ENCODE measurements at places on chromosomes 5 and 9. TPM values are rescaled to one million over a fixed set of nuclear protein-coding genes. Genes with fewer than 3 reads are reported as not detected.

IL33 gene
- total RNA-seq = not detected

SLC1A1 gene
- total RNA-seq = 0.10 TPM

NEUROG1 gene
- 222 TPM for total RNA-seq

GFRA3 gene
- 1.1 TPM for total RNA-seq

PCDHB15 gene
- total RNA-seq = 29.5 TPM

SLC24A2 gene
- total RNA-seq = 5.1 TPM

TMEM171 gene
- total RNA-seq = 1.1 TPM

PGGT1B gene
- 22.4 TPM for total RNA-seq

PRR16 gene
- 0.25 TPM for total RNA-seq

SPINK4 gene
- total RNA-seq = not detected

SHB gene
- 31.7 TPM for total RNA-seq

SPINK1 gene
- not detected for total RNA-seq

GRCh38 chr9:130867556-130867955, 29.1 kb downstream of the QRFP start:
- DNase-seq = no peak

GRCh38 chr9:134631881-134632280, 9.7 kb upstream of the COL5A1 start:
- no peak for DNase-seq

GRCh38 chr9:86948074-86948929, 996 bp upstream of the GAS1 start:
- peak; percentile 88 for DNase-seq

GRCh38 chr9:23672151-23672550, 153.9 kb downstream of the ELAVL2 start:
- DNase-seq = no peak

- no peak for DNase-seq
These were observed 220.1 kb upstream of the MSX2 start for GRCh38 chr5:174504266-174504726.

GRCh38 chr5:219991-220390, 1.9 kb downstream of the SDHA start:
- no peak for DNase-seq

- no peak for DNase-seq
These were observed 25.2 kb downstream of the RALGPS1 start for GRCh38 chr9:126939821-126940221.

- no peak for DNase-seq
These were observed 5.6 kb downstream of the EXD3 start for GRCh38 chr9:137417161-137418021.

DNA sequence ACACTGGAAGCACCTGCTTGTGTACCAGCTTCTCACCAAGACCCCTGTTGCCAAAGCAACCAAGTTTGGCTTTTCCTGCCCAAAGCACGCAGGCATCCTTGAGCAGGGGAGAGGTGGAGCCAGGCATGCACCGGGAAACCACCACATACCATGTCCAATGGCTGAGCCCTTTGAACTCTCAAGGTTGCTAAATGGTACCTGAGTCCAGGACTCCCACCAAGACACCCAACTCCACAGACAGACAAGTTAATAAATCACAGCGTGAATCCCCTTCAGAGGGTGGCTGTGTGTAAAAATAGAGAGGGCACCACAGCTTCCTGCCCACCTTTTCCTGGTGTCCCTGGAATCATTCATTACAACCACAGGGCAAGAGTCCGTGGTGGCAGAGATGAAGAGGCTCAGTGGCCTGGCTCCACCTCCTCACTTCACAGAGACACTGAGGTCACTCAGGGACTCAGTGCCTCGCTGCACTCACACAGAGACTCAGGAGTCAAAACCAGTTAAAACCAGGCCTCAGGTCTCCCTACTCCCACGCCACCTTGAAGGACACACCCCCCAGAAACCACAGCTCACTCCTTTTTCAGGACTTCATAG, 143.7 kb downstream of the C5orf15 start:
- DNase-seq = no peak

- DNase-seq = no peak
These were observed 19.2 kb downstream of the MARCHF3 start for GRCh38 chr5:127011153-127011552.

- peak; percentile 47 for DNase-seq
These were observed 12.7 kb downstream of the VAV2 start for GRCh38 chr9:133979273-133979920.

GRCh38 chr5:24067208-24067607, 559.8 kb downstream of the PRDM9 start:
- no peak for DNase-seq

DNA sequence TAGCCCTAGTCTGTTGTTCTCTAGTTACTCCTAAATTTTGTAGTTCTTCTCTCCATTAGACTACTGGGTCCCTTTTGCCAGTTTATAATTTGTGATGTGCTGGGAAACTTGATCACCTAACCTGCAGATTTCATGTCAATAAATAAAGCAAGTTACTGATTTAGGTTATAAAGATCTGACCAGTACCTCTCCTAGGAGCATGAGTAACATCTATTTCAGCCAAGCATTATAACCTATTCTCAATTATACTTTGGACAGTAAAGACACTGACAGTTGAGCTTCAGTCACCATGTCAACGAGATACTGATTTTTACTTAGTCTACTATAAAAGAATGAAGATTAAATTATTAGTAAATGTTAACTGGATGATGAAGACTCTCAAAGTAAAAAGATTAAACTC, 36.7 kb downstream of the CSNK1A1 start:
- no peak for DNase-seq

DNA sequence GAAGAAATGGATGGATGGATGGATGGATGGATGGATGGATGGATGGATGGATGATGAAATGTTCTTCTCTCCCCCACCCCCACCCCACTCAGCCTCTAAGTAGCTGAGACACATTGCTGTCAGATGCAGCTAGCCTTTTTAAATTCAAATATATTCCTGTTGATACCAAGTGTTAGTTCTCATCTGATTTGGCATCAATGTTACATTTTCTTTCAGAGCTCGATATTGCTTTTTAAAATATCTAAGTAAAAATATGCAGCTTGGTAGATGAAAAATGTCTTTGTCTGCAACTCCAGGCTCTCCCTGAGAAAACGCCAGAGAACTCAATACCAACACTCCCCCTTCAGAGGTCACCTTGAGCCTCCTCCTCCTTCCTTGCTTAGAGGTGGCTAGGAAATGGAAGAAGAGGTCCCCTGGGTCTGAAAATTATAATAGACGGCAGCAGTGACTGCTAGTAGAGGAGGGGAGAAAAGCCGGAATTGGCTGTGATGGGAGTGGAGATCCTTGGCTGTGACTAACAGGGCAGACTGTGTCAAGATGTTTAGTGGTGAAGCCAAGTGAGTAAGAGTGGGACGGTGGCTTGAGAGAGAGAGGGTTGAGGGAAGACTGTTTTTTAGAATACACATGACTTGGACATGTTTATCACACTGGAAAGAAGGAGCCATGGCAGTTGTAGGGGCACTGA, 156.0 kb downstream of the ZNF462 start:
- DNase-seq = no peak

GRCh38 chr9:127114606-127115005, 7.8 kb downstream of the ANGPTL2 start:
- no peak for DNase-seq

DNA sequence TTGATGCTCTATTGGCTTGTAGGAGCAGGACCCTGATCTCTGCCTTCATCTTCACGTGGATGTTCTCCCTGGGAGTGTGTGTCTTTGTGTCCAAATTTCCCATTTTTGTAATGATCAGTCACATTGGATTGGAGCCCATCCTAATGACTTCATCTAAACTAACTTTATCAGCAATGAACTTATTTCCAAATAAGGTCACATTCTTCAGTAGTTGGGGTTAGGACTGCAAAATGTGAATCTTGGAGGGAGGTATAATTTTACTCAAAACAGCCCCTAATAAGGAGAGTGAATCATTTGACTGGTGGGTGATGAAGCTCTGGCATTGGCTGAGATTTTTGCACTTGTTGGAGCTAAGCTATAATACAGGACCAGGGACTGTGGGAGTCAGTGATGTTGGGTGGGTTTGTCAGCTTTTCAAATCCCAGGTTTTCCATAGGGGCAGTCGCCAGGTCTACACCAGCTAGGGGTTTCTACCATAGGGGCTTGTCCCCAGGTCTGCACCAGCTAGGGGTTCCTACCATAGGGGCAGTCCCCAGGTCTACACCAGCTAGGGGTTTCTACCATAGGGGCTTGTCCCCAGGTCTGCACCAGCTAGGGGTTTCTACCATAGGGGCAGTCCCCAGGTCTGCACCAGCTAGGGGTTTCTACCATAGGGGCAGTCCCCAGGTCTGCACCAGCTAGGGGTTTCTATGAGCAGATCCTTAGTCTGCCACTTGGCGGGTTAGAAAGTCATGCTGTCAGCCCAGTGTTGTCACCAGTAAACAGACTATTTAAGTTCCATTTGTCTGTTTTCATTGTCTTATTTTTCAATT, 382.6 kb upstream of the DAP start:
- DNase-seq = no peak

GRCh38 chr5:98975223-98975622, 46.4 kb upstream of the CHD1 start:
- no peak for DNase-seq

DNA sequence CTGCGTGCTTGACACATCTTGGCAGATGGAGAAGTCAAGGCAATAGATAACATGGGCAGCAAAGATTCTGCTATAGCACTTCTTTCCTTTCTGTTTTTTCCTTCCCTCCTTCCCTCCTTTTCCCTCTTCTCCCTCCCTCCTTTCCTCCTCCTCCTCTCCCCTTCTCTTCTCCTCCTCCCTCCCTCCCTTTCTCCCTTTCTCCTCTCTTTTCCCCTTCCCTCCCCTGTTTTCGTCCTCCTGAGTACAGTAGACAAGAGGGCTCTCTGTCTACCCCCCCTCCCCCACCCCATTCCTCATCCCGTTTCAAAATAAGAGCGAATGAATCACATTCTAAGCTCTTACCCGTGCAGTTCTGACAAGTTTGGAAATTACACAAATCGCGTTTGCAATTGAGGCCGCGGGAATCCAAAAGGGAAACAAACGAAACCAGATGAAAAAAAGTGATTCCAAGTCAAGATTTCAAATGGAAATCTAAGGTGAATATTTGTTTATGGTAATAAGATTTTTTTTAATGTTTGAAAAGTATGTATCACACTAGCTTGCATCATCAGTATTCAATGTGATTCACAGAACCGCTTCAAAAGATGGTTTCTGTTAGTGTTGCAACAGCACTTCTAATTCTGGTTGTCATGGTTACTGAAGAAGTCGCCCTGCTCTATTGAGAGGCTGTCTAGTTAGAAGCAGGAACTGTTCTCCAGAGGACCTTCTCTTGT, 1.3 kb downstream of the NIM1K start:
- DNase-seq = no peak

DNA sequence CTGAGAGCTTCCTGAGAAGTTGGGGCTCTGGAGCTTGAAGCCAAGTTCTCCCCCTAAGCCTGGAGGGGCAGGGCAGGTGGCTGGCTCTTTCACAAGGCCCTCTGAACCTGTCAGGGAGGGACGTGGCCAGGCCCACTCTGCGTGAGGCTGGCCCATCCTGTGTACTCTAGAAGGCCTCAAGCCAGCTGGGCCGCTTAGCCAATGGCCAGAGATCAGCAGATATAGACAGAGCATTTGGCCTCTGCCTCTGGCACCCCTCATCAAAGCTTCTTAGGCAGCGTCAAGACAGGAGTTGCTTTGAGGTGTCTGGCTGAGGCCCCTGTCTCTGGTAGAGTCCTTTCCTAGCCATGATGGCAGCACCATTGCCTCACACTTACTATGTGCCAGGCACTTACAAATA, 105.6 kb downstream of the FGF18 start:
- no peak for DNase-seq

- DNase-seq = no peak
These were observed 10.6 kb upstream of the AGXT2 start for GRCh38 chr5:35058374-35058788.

GRCh38 chr9:135335691-135336181, 143.8 kb upstream of the PPP1R26 start:
- DNase-seq = no peak

DNA sequence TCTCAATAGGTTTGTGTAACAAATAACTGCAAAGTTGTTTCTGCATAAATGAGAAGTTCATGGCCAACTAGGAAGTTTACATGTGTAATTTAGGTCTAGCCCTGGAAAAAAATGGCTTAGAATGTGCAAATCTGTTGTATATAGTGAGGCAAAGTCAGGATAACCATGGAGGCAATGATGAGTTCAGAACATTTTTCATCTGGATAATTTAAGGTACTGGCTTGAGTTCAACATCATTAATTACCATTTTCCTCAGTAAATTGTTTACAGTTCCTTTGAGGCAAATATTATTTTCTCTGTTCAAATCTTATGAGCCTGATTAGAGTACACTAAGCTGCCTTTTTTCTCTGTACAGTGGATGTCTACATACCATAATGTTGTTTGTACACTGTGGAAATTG, 1259.0 kb upstream of the NUDT12 start:
- no peak for DNase-seq

DNA sequence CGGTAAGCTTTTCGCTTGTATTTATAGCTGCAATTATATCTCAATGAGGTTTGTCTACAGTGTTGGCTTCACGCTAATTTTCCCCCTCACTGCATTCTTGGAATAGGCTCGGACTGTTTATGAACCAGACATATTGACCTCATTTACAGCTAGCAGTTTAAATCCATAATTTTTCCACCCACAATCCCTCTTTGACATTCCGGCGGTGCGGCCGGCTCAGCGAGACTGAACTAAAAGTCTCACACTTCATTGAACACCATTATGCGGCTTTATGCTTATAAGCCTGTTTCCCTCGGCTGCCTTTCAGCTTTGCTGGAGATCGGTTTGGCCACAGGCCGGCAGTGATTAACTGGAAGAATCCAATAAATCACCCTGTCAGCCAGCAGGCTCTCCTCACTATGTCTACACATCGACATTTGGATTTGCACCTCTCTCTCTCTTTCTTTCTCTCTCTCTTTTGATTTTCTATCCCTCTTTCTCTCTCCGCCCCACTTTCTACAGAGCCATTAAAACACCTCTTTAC, 315.0 kb upstream of the TLE4 start:
- DNase-seq = peak; percentile 54

DNA sequence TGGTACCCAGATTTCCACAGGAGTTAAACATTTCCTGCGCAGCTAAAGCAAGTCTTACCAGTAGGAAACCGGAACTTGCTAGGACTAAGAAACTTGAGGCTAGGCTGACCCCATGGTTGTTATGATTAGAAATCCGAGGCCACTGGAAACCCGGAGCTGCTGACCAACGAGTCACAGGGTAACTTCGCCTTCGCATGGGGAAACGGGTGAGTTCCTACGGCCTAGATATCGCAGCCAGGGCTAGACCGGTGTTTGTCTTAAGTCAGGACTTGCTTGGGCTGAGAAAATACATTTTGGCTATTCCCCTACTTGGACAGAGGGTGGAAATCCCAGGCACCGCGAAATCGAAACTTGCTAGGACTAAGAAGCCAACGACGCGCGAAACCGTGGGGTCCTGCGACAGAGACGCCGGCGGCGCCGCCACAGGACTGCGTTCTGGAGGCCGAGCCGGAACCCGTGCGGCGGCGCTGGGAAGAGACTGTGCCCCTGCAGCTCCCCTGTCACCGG, 1.6 kb upstream of the ANXA2R start:
- peak; percentile 70 for DNase-seq

- peak; percentile 9 for DNase-seq
These were observed 25.9 kb downstream of the NKD2 start for GRCh38 chr5:1034421-1034905.

GRCh38 chr5:99386406-99387077, 457.7 kb upstream of the CHD1 start:
- no peak for DNase-seq

GRCh38 chr5:150655221-150655620, 5.8 kb upstream of the MYOZ3 start:
- no peak for DNase-seq

- DNase-seq = no peak
These were observed 11.2 kb upstream of the RPS14 start for GRCh38 chr5:150460781-150461180.
